ENCODE measurements at places on chromosomes 4 and X. TPM values are rescaled to one million over a fixed set of nuclear protein-coding genes. Genes with fewer than 3 reads are reported as not detected.

The KANTR gene
- 8.2 TPM for total RNA-seq

The FRG2 gene
- not detected for total RNA-seq

The RASL11B gene
- 0.58 TPM for total RNA-seq

The TRPC5OS gene
- not detected for total RNA-seq

The ESX1 gene
- total RNA-seq = not detected

The GAGE13 gene
- not detected for total RNA-seq

The SLIT2 gene
- total RNA-seq = 6.6 TPM

The DSPP gene
- not detected for total RNA-seq

The ADGRL3 gene
- 1.1 TPM for total RNA-seq

The USP27X gene
- 2.1 TPM for total RNA-seq

The REELD1 gene
- total RNA-seq = not detected

The BMPR1B gene
- 0.24 TPM for total RNA-seq

The BANK1 gene
- total RNA-seq = 1.1 TPM

The EVC2 gene
- 11.7 TPM for total RNA-seq

The KLB gene
- total RNA-seq = not detected

The HSD17B13 gene
- not detected for total RNA-seq

The ASB11 gene
- total RNA-seq = not detected

- no peak for DNase-seq
Measured at GRCh38 chrX:69287095-69287494, 121.8 kb upstream of the PJA1 start.

- DNase-seq = no peak
Measured at GRCh38 chrX:32045149-32045548, 973.3 kb upstream of the FTHL17 start.

- DNase-seq = no peak
Measured at GRCh38 chr4:72768364-72768763, 199.3 kb upstream of the ADAMTS3 start.

- DNase-seq = no peak
Measured at GRCh38 chr4:25011135-25011866, 19.4 kb downstream of the LGI2 start.

DNA sequence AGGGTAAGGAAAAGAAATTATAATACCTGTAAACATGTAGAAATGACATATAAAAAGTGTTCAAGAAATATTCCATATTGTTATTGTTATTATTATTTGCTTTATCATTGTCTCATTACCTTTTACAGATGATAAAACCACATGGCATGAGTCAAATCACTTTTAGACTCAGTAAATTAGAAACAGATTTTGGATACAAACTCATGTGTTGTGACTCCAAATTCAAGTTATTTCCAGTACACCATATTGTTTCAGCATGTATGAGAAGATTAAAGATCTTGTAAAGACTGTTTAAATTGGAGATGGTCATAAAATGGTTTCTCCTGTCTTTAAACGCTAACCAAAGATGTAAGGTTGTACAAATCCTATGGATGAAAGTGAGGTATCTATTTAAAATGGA lies 18.1 kb downstream of the PPP1R2C start:
- no peak for DNase-seq

DNA sequence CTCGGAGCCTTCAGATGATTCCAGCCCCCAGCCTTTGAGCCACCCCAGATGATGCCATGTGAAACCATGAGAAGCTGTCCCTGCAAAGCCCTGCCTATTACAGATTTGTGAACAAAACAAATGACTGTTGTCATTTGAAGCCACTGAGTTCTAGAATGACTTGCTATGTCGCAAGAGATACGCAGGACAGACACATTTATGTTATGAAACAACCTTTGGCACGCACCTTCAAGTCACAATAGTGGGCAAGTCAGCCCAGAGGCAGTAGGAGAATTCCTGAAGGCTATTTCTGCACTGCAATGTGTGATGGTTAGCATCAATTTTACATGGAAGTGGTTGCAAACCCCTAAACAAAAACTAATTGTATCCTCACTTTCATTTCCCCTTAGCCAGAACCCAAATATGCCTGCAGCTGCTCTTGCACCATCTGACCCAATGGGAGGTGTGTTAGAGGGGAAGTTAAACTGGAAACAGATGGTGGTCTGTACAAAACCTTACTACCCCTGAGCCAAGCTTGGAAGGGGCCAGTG lies 174.4 kb upstream of the ATP6AP2 start:
- no peak for DNase-seq

GRCh38 chr4:87317527-87317926 lies 5.2 kb downstream of the HSD17B13 start:
- no peak for DNase-seq

- DNase-seq = no peak
Measured at GRCh38 chr4:8818063-8818881, 53.4 kb downstream of the HMX1 start.

- no peak for DNase-seq
Measured at GRCh38 chr4:128782076-128782715, 27.3 kb upstream of the JADE1 start.

DNA sequence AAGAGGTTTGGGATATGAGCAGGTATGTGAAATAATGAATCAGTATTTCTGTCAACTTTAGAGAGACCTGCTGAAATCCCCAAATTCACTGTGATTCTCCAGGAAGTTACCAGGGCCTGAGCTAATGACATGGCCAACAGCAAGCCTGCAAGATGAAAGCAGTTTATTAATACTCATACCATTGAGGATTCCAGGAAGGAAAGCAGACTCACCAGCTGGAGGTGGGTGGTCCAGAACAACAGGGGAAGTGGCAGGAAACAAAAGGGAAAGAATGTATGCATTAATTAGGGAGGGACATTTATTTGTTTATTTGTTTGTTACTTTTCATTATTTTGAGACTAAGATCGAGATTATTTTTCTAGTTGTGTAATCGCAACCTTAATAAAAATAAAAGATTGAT lies 196.6 kb upstream of the AGA start:
- DNase-seq = no peak

DNA sequence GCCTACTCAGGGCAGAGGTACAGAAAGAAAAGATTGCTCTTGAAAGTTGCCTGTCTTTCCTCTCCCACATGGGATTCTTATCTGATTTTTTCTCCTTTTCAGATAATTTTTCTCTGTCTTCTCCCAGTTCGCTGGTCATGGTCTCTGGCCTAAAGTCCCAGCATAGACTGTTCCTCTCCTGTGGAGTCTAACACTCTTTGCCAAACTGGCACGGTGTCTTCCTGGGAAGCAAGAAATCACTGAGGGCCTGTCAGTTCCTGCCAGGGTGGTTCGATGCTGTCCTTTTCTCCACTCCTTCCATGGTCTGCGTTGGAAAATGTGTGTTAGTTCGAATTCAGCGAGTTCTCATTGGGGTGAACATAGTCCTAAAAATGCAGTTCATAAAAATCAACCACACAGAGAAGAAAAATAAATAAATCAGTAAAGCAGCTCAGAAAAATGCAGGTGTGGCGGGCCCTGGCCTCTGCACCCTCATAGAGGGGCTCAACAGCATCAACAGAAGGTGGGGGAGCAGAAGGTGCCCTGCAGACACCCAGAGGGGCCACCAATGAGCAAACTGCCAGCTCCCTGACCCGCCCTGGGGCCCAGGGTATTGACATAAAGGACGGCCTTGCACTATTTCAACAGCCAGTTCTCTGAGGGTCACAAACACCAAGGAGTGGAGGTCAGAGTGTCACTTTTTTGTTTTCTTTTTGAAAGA lies 2.1 kb downstream of the RGN start:
- no peak for DNase-seq

- DNase-seq = no peak
Measured at GRCh38 chr4:182454440-182455013, 211.3 kb downstream of the TENM3 start.

DNA sequence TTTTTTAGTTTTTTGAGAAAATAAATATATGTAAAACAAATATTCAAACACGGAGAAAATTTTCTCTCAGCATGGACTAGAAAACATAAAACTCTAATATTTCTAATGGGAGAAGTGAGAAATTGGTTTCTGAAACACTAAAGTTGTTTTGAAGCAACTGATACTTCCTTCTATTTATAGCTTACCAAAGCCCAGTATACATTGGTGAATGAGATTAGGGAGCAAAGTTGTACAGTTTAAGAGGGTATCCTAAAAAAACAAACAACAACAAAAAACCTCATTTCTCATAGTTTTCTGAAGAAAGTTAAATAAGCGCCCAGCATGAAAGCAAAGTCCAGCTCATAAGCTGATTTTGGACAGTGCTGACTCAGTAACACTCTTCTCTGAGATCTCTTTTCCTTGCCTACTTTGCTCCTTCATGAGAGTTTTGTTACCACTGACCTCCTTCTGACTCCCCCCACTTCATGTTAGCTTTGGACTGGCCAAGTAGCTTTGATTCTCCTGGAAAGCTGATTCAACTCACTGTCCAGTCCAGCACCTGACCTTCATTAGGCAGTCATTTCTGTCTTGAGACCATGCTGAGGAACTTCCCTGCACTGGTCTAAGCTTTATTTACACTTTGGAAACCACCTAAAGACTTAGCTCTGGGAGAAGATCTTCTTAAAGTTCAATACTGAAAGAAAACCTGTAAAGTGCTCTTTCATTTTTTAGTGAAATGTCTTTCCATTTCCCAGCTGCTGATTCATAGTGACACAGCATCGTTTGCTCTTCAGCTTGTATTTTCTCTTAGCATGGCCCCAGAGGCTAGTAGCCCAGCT lies 21.8 kb upstream of the P2RY10 start:
- no peak for DNase-seq

DNA sequence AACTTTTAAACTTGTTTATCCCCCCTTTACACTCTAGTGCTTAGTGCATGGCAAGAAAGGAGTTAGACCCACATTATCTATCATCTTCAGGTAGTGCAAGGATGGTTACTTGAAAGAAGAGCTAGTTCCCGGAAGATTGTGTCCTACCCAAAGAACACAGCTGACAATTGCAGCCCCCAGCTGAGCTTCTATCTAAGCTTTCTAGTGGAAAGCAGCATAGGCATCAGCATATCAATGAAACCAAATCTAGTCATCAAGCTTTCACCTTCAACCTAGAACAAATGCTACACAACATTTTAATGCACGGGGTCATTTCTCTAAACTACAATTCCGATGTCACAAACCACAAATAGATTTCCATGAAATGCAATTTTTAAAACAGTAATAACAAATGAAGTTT lies 88.9 kb upstream of the TFDP3 start:
- DNase-seq = no peak

DNA sequence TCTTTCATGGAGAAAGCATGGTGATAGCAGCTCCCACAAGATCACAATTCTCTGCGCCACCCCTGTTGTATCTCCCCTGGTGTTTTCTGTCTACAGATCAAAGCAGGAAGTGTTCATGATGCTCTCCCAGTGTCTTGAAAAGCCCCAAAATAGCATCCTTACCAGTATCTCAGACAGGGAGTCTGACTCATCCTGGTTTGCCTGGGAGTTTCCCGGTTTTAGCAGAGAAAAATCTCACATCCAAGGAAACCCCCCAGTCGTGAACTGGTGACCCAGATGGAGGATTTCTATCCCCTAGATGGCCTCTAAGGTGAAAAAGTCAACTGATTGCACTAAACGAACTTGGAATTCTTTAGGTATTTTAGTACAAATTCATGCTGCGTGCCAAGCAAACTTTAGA lies 64.3 kb upstream of the NR0B1 start:
- DNase-seq = no peak

GRCh38 chr4:31657859-31658570 lies 937.8 kb downstream of the PCDH7 start:
- DNase-seq = no peak

DNA sequence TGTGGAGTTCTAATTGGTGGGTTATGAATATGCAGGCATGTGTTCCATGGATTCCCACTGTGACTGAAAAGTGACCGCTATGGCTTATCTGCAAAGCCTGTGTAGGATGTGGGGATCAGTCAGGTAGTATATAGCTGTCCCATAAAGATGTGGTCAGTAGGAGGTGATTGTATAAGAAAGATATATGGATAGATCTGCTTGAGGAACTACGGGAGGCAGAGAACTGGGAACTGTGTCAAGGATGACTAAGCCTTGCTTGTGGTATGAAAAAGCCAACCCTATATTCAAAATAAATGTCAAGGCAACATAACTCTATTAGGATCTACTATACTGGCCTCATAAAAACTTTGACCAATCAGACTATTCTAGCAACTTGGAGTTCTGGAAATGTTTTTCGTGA lies 185.2 kb downstream of the KLHL4 start:
- DNase-seq = no peak

DNA sequence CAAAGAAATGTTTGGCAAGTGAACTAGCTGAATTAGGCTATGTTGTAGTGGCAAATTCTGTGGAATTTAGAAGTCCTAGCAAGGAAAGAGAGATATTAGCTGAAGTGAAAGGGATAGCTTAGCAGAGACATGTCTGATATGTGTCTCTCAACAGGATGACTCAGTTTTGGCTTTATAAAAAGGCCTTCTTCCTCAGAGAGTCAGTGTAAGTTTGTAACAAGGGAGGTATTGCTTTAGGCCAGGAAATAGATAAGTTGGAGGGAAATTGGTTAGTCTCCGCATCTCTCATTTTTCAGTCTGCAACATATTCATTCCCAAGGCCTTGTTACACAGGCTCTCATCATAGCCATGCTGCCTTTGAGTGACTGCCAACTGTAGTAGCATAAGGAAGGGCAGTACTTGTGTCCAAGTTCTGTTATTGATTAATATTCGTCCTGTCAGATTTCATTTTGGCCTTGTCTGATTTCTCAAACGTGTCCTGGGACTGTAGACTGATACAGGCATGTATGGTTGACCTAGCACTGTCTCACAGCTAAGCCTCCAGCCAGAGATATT lies 4.0 kb downstream of the TMEM164 start:
- DNase-seq = no peak

DNA sequence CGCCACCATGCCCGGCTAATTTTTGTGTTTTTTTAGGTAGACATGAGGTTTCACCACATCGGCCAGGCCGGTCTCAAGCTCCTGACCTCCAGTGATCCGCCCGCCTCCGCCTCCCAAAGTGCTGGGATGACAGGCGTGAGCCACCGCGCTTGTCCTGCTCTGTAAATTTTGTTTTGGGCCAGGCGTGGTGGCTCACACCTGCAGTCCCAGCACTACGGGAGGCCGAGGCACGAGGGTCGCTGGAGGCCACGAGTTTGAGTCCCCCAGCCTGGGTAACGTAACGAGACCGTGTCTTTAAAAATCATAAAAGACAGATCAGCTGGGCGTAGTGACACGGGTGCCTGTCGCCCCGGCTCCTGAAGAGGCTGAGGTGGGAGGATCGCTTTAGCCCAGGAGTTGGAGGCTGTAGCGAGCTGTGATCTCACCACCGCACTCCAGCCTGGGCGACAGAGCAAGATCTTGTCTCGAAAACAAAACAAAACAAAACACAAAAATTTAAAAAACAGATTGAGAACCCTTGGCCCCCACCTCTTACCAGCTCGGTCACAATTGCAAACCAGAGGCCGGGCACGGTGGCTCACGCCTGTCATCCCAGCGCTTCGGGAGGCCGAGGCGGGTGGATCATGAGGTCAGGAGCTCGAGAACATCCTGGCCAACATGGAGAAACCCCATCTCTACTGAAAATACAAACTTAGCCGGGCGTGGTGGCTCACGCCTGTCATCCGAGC lies 34.0 kb upstream of the PPP2R3B start:
- no peak for DNase-seq

- no peak for DNase-seq
Measured at GRCh38 chr4:188879598-188879997, 740.4 kb downstream of the TRIML1 start.
